ENCODE measurements at places on chromosomes 13 and 19.
A peak's percentile ranks its signal among the peaks of the same experiment; 100 is the strongest.

DNA sequence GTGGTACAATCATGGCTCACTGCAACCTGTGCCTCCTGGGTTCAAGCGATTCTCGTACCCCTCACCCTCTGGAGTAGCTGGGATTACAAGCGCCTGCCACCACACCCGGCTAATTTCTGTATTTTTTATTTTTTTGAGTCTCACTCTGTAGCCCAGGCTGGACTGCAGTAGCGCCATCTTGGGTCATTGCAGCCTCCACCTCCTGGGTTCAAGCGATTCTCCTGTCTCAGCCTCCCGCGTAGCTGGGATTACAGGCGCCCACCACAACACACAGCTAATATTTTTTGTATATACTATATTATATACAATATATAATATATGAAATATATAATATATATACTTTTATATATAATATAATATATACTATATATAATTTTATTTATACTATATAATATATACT is 52.5 kb downstream of the COLGALT1 start:
- DNase-seq: no peak

DNA sequence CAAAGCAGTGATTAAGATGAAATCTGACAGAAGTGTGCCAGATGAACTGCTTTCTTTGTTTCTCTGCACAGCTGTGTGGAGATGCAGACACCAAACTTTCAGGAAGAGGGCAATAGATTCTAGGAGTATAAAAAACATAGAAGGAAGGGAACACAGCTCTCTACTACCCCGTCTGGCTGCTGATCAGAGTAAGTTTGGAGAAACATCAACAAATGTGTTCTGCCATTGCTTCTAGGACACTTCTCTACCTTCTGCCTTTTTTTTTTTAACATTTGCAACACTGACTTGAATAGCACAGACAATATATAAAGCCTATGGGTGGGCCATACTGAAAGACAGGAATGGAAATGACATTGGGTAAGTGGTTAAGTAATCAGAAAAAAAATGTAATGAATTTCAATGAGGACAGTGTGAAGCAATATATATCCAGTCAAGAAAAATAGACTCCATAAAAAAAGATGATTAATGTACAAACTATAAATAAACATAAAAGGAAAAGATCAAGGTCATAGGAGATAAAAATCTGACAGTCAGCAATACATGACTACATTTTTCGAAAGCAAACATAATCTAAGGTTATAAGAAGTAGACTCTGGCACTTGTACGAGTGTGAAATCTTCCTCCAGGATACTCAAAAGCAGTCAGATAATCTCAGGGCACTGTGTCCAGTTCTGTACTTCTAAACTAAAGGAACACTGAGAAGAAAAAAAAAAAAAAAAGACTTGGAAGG is 21.4 kb downstream of the NUFIP1 start:
- DNase-seq: no peak

GRCh38 chr19:3980353-3981251 is 4.7 kb downstream of the EEF2 start:
- no peak for DNase-seq

DNA sequence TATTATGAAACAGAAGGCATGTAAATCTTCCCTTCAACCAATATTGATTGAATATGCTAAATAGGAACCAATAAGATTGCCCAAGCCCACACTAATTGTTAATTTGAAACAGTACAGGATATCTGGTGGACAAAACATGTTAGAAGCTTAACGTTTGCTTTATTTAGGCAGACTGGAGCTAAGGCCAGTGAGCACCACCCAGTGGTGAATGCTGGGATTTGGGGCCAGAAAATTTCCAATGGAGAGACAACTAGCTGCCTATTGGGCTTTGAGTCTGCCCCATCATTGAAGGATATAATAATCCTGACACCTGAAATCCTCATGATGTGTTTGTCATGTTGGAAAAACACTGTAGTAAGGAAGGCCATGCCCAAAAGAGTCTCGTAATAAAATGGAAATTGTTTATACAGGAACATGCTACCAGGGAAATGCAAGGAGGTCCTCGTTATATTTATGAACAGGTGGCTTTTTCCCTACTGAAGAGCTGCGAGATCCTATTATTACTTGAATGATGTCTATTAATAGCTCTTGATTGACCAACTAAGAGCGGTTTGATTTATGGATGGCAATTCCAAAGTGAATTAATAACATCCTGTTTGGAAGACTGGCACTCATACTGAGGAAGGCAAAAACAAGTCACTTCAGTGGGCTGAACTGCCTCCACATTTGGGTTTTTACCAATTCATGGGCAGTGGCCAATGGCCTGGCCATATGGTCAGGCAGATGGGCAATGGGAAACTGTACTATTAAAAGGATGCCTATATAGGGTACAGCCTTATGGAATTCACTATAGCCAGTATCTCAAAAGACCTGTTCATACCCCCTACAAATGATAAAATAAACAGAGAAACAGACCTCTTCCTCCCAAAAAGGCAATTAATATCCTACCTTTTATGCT is 8.7 kb downstream of the SIGLECL1 start:
- peak; percentile 34 for DNase-seq

DNA sequence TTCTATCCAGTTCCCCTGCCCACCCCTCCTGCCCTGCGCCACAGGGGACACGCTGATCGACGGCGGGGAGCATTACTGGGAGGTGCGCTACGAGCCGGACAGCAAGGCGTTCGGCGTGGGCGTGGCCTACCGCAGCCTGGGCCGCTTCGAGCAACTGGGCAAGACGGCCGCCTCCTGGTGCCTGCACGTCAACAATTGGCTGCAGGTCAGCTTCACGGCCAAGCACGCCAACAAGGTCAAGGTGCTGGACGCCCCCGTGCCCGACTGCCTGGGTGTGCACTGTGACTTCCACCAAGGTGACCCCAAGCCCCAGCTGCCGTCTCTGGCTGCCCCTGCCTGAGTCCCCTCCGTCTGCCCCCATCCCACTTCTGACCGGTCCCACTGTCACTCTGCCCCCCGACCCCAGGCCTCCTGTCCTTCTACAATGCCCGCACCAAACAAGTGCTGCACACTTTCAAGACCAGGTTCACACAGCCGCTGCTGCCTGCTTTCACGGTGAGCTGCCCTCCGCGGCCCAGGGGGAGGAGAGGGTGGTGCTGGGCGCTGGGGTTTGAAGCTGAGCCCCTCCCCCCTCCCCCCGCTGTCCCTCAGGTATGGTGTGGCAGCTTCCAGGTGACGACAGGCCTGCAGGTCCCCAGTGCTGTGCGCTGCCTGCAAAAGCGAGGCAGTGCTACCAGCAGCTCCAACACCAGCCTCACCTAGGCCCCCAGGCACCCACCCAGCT is 15.5 kb downstream of the STAP2 start:
- no peak for DNase-seq

- DNase-seq: no peak
Measured at GRCh38 chr19:29492769-29493168, 33.0 kb upstream of the VSTM2B start.

- no peak for DNase-seq
Measured at GRCh38 chr13:77349365-77349764, 22.5 kb upstream of the MYCBP2 start.

DNA sequence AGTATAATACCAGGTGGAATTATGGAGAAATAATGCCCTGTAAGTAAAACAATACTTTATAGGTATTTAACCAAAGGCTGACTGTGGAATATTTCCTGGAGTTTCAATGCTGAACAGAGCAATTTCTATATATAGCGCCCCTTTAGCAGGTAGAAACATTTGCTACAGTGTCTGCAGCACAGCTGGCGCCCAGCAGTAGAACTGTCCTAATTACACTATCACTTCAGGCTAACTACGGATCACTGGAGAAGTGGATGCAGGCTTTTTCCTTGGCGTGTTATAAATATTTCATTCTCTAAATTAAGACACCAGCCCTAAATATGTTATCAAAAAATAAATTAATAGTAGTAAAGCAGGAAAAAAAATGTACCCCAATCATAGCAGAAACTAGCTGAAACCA is 3.1 kb downstream of the SHISA2 start:
- DNase-seq: no peak

- DNase-seq: no peak
Measured at GRCh38 chr13:30832377-30832776, 73.7 kb upstream of the MEDAG start.

All from stimulated activated CD4-positive, alpha-beta T cell treated with anti-CD3 and anti-CD28 coated beads, Interleukin-12 subunit alpha, Interleukin-12 subunit beta, amount 100 ng/mL, for 48 hours (primary cell).